ENCODE measurements at places on chromosomes 2 and 18.

DNA sequence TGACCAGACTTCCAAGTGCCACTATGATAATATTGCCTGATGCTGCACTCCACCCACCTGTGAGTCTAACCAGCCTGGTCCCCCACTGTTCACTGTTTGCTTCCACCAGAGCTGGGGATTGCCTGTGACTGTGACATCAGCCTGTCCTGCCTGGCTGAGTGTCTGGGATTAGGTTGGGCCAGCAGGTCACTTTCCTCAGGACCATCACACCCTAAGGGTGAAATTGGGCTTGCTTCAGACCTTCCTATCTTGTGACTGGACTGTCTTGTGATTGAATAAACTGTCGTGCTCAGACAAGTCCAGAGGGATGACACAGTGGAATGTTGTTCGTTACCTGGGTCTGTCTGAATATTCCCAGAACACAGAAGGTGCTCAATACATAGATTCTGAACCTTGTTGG lies 87.4 kb upstream of the HK2 start:
- DNase-seq: no peak

DNA sequence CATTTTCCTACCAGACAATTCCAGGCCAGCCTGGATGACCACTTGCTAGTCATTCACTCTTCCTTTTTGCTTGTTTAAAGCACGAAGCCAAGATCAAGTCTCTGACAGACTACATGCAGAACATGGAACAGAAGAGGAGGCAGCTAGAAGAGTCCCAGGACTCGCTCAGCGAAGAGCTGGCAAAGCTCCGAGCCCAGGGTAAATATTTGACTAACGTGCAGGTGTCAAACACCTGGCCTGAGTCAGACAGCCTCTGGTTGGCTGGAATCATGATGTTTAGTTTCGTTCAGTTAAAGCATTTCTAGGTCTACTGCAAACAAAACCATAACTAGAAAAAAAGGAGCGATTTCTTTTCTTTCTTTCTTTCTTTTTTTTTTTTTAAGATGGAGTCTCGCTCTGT lies 44.2 kb upstream of the LYPD6B start:
- no peak for DNase-seq

DNA sequence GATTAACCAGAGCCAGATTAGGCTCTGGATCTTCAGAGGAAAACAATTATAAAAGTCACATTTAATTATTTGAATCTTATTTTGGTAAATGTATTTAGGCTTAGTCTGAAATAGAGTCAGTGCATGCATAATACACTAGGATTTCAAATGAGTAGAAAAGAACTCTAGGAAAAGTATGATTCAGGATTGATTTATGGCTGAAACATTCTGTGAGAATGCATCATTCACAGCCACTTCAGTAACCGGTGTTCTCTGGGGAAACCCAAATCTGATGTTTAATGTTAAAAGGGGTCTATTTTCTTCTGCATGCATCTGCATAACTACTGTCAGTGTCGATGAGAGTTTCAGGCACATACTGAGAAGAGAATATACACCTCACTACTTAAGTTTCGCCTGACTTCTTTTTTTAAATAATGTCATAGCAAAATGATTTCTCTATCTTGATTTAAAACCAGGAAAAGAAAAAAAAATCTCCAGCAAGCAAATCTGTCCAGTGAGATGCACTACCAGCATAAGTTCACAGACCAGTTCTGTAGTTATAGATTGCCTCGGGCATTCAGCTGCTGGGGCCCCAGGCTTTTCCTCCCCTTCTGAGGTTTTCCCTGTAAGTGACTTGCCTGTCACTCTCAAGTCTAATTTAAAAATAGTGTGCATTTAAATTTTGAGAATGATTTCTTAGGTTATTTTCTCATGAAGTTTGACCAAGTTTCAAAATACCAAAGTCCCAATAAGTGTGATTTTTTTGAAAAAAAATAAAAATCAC lies 501.5 kb downstream of the NR4A2 start:
- DNase-seq: no peak

DNA sequence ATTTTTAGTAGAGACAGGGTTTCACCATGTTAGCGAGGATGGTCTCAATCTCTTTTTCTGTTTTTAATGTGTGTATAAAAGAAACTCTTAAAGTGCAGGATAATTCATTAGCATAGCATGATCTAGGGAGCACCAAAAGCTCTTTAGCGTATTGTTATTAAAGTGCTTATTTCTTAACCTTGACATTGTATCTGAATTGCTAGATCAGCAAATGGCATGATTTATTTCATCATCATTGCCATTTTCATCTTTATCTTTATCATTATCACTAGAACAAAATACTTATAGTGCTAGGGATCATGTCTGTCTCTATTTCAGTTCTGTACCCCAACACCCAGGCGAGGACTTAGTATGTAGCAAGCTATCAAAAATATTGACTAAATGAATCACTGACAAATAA lies 393.8 kb upstream of the HNMT start:
- DNase-seq: no peak

DNA sequence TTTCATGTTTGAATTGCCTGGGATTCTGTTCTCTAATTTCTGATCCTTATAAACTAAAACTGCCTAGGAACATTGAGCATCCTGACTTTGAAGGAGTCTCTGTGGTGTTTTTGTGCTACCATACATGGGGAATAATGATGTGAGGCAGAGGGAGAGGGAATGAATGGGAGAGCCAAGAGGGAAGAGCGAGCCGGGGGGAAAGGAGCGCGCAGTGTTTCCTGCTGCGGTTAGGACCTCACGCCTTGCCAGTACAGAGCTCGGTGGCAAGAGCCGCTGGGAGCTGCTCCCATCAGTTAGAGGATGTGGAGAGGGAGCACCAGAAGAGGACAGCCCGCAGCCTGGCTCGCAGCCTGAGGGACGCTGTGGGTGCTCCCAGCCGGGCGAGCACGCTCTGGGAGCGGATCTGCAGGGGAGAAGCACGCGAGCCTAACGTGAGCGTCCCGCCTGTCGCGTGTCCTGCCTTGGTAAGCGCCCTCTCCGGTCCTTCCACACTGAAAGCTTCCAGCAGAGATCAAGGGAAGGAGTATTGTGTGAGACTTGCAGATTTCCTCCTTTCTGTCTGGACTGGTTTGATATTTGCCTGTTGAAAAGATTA lies 114.7 kb downstream of the FAM210A start:
- DNase-seq: no peak

DNA sequence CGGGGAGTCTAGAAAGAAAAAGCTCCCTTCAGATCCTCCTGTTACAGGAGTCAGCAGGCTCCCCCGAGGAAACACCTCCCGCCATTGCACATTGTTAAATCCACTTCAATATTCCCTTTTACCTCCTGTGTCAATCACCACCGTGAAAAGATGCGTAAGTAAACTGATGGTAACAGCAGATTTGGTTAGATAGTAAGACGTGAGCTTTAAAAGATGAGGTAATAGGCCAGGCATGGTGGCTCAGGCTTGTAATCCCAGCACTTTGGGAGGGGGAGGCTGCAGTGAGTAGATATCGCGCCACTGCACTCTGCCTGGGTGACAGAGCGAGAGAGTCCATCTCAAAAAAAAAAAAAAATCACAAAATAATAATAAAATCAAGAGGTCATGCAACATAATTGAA lies 15.2 kb upstream of the NCL start:
- no peak for DNase-seq

DNA sequence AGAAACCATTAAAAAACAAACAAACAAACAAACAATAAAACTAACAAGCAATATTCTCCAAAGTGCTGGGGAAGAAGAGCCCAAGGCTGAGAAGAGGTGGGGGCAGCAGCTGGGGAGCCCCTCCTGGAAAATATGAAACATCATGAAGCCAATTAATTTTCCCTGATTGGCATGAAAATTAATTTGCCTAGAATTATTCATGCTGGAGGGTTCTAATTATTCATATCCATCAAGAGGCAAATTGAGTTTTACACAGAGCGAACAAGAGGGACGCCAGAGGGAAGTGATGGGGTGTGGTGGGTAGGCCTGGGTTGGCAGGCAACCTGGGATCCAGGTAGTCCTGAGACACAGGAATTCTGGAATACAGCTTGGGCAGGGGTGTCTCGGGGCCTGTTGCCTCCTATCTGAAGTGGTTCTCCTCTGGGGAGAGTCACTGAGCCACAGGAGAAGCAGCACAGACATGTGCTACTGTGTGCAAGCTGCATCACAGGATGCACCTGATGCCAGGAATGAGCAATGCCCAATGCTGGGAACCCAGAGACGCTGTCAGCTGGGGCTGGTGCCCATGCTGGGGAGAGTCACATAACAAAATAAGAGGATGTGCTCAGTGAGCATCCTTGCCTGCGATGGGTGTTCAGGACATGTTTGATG lies 100.5 kb downstream of the TEX51 start:
- no peak for DNase-seq

DNA sequence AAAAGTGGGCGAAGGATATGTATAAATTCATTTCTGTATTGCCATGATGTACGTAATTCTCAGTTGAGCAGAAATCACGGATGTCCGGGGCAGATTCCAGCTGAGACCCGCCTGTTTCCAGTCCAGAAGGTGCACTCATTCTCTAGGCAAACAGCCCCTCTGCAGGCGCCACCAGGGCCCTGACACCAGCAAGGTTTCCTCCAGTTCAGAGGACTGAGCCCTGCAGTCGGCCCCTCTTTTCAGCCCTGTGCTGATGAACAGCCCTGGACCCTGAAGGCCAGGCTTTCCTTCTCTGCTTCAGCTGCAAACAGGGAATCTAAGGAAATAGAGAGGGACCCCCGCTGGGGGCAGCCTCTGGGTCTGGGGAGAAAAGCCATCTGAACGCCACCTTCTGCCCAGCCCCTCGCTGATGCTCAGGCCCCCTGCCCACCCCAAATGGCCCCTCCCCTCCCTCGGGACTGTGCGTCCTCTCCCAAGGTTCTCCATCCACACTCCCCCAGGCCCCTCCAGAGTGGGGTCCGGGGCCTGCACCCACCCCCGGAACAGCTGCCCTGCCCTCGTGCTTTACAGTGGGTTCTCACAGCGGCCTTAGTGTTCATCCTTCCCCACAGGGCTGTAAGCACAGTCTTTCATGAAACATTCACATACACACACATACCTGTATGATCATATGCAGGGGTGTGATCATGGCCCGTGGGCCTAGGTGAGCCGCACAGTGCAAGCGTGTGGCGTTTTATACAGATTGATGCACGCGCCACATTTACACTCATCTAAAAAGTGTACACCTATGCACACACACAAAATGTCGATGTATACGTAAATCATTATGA lies 12.1 kb downstream of the COPS9 start:
- no peak for DNase-seq

- no peak for DNase-seq
These were observed 758 bp downstream of the RIF1 start for GRCh38 chr2:151410485-151410834.

- no peak for DNase-seq
These were observed 28.4 kb upstream of the KLHL14 start for GRCh38 chr18:32801228-32801627.

- DNase-seq: no peak
These were observed 377.1 kb downstream of the CDH19 start for GRCh38 chr18:66226782-66227181.

GRCh38 chr2:10546975-10547391 lies 98.9 kb upstream of the ODC1 start:
- no peak for DNase-seq

- DNase-seq: no peak
These were observed 3.9 kb upstream of the KLHL29 start for GRCh38 chr2:23381084-23381483.

- DNase-seq: no peak
These were observed 110.6 kb upstream of the ATP8B1 start for GRCh38 chr18:57913686-57914085.

DNA sequence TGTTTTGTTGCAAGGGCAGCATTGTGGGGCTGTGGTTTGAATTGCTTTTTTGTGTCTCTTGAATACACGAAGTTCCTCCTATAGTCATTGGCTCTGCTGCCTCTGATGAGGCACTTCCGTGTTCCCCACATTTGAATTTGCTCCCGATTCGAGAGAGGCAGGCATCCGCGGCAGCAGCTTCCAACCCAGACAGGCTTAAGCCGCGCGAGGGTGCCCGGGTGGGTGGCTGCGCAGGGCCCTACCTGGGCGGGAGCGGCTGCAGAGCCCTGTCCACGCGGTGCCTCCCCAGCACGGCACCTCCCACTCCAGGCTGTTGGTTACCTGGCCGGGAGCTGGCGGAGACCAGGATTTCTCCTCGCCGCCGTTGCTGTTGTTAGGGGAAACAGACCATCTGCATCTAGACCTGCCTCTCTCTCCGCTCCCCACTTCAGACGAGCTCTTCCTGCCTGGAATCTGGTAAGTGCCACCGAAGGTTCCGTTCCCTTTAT lies 151.3 kb downstream of the NEDD4L start:
- DNase-seq: no peak

DNA sequence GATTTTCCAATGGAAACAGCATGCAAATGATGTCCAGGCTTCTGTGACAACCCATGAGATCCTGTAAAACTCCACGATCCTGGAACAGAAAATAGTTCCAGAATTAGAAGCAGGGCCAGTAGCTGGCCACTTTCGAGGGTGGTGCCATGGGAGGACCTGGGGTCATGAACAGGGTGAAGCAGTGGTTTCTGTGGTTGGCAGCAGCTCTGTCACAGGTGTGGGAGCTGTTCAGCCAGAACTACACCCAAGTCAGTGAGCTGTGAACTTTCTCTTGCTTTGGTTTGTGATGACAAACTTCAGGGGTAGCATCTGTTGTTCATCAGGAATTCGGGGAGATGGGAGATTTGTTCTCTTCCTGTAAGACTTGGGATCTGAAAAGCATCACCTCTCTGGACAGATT lies 314.4 kb upstream of the NT5C1B start:
- DNase-seq: no peak

- no peak for DNase-seq
These were observed 549.6 kb upstream of the CELF4 start for GRCh38 chr18:38115201-38115600.

DNA sequence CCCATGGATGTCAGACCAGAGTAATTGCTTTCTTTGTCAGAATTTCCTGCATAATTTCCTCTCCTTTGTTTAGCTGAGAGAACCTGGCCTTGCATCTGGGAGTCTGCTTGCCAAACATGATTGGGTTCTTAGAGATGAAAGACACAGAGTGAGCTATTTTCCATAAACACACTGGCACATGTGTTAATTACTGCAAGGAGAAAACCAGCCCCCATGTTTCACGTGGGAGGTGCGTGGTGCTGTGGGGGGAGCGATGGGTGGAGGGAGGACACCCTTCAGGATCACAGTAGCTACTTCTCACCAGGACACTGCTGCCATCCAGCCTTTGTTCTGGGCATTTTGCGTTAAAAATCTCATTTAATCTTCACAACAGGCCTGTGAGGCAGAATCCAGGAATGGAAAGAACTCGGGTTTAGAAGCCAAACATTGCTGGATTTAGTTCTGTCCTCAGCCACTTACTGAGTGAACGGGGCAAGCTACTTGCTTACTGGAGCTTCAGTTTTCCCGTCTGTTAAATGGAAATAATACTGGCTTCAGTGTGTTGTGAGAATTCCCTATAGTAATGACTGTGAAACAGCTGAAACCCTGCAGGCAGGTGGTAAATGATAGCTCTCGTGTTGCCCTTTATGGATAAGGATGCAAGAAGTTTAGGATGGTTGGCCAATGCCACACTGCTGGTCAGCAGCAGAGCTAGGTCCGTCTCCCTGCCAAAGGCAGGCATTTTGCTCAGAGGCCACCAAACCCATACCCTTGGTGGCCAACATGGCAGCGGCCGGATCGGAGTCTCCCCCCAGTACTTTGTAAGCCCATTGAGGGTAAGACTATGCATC lies 100.1 kb upstream of the ASAP2 start:
- no peak for DNase-seq
